ENCODE measurements at places on chromosomes 7 and 10. TPM values are rescaled to one million over a fixed set of nuclear protein-coding genes. Genes with fewer than 3 reads are reported as not detected.

CLDN4 gene
- 175 TPM for total RNA-seq

ZNF438 gene
- total RNA-seq = 5.3 TPM

MARCHF5 gene
- 66.1 TPM for total RNA-seq

IFIT1B gene
- not detected for total RNA-seq

TMEM229A gene
- total RNA-seq = 0.59 TPM

CALHM1 gene
- total RNA-seq = not detected

NANOS1 gene
- 4.4 TPM for total RNA-seq

TRDMT1 gene
- total RNA-seq = 12.3 TPM

TMEM184A gene
- 5.0 TPM for total RNA-seq

C7orf33 gene
- total RNA-seq = not detected

SUFU gene
- 32.4 TPM for total RNA-seq

CTBP2 gene
- 122 TPM for total RNA-seq

SPDYE8 gene
- not detected for total RNA-seq

VGF gene
- 0.36 TPM for total RNA-seq

VWDE gene
- total RNA-seq = 24.7 TPM

GPR85 gene
- 1.8 TPM for total RNA-seq

IGFBP1 gene
- not detected for total RNA-seq

FXYD4 gene
- not detected for total RNA-seq

CCM2 gene
- total RNA-seq = 35.1 TPM

NEUROD6 gene
- not detected for total RNA-seq
